NCI-H460 (cell line): ENCODE measurements at places on chromosomes 16 and 17. TPM values are rescaled to one million over a fixed set of nuclear protein-coding genes. Genes with fewer than 3 reads are reported as not detected.

The HSD17B1 gene
- 0.37 and 0.38 TPM in 2 replicates for total RNA-seq

The TBC1D3I gene
- total RNA-seq = not detected in 2 replicates

The GDPD3 gene
- total RNA-seq = 0.67 and 0.89 TPM in 2 replicates

GRCh38 chr17:38326996-38327792 lies 16.6 kb downstream of the GPR179 start:
- no peak for DNase-seq

- DNase-seq = peak; percentile 31
Measured at GRCh38 chr16:71537643-71538042, 11.4 kb downstream of the CHST4 start.

DNA sequence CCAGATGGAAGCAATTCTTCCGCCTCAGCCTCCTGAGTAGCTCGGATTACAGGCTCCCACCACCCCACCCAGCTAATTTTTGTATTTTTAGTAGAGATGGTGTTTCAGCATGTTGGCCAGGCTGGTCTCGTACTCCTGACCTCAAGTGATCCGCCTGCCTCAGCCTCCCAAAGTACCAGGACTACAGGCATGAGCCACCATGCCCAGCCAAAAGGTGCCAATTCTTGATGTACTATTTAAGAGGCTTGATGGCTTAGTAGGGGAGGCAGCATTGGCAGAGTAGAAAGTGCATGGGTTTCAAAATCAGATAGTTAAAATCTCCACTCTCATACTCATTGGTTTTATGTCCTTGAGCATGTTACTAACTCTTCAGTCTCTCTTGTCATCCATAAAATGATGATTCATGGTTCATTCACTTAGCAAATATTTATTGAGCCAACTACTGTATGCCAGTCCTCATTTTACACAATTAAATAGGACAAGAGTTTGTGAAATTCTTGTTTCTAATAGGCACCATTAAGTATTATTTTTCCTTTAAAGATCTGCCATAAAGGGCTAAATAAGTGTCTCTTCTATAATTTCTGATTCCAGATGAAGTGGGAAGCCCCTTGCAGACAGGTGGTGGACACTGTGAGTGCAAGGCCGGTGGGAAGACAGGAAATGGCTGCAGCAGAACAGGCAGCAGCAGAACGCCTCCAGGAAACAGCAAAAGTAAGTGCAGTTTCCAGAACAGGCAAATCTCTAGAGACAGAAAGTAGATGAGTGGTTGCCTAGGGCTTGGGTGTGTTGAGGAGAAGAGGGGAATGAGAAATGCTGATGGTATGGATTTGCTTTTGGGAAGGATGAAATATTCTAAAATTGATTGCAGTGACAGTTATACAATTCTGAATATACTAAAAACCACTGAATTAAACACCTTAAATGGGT lies 8.2 kb upstream of the RPL27 start:
- DNase-seq = peak; percentile 43

- DNase-seq = no peak
Measured at GRCh38 chr17:7336240-7337175, at the start of gene ACAP1. Gene ACAP1 (plus strand): TSS chr17:7336529. CDS start chr17:7336735, 206 bp downstream.

- DNase-seq = no peak
Measured at GRCh38 chr16:80377096-80377956, 163.5 kb upstream of the DYNLRB2 start.

- DNase-seq = no peak
Measured at GRCh38 chr17:50034498-50035364, 21.2 kb upstream of the ITGA3 start.

GRCh38 chr17:56144223-56144622 lies 9.1 kb upstream of the ANKFN1 start:
- no peak for DNase-seq

- DNase-seq = no peak
Measured at GRCh38 chr17:82237746-82238471, 9.1 kb downstream of the SLC16A3 start.

DNA sequence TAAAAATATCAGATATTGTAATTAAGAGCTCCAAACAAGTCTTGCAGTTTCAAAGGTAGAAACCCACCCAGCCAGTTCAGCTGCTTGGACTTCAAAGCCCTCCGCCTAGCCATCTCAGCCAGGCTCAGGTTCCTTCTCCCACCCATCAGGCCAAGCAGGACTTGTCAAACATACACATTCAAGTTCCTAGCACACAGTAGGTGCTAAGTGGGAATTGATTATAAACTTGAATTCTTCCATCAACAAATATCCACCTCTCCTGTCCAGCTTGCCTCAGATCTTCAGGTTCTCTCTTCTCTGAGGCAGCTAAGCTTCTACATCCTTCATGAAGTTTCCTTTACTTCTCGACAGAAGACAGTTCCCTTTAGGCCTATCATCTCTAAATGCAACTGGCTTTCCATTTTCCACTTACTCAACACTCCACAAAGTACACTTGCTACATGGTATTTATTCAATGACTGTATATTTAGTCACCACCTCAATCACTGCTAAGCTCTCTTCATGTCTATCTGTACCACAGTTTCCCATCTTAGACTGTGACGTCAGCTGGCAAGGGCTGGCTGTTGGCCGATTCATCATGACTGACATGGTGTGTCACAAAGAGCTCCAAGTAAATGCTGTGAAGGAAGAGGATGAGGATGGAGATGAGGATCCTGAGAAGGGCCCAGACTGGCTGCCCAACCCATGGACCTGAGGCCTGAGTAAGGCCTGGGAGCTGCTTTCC lies 13.3 kb upstream of the COG7 start:
- peak; percentile 48 for DNase-seq

- no peak for DNase-seq
Measured at GRCh38 chr17:51533219-51533618, 272.9 kb downstream of the UTP18 start.

DNA sequence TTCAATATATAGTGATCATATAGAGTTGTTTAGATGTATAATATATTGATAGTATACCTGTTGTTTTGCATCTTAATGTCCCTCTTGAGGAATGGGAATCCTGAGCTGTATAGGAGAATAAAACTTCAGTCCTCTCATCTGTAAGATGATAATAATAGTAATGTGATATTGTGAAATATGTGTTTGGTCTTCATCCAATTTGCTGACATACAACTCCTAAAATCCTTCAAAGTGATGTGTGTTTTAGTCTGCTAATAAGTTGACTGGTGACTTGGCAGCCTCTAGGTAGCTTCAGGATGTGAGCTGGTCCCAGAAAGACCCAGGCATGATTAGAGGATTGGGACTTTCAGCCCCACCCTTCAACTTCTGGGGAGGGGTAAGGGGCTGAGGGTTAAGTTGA lies 22.8 kb upstream of the NFAT5 start:
- DNase-seq = no peak

- DNase-seq = no peak
Measured at GRCh38 chr16:54194334-54194743, 92.2 kb downstream of the IRX3 start.

- no peak for DNase-seq
Measured at GRCh38 chr17:10117581-10118001, 80.8 kb downstream of the GAS7 start.
